ENCODE measurements at places on chromosomes 11 and 22.

DNA sequence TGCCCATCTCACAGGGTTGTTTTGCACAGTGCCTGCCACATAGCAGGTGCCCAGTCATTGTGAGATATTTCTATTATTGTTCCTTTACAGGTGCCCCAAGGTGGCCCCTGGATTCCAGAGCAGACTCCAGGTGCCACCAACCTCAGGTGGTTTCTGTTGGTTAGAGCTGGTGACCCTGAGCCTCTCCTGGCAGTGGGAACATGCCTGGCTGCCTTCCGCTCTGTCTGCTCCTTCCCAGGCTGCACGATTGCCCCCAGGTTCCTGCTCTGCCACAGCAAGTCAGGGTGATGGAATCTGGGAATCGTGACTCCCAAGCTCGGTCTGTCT, 12.6 kb upstream of the OMP start:
- DNase-seq: no peak

GRCh38 chr22:44273175-44273574, 39.6 kb downstream of the SHISAL1 start:
- no peak for DNase-seq

GRCh38 chr11:64658265-64658664, 64.7 kb downstream of the NRXN2 start:
- DNase-seq: no peak

DNA sequence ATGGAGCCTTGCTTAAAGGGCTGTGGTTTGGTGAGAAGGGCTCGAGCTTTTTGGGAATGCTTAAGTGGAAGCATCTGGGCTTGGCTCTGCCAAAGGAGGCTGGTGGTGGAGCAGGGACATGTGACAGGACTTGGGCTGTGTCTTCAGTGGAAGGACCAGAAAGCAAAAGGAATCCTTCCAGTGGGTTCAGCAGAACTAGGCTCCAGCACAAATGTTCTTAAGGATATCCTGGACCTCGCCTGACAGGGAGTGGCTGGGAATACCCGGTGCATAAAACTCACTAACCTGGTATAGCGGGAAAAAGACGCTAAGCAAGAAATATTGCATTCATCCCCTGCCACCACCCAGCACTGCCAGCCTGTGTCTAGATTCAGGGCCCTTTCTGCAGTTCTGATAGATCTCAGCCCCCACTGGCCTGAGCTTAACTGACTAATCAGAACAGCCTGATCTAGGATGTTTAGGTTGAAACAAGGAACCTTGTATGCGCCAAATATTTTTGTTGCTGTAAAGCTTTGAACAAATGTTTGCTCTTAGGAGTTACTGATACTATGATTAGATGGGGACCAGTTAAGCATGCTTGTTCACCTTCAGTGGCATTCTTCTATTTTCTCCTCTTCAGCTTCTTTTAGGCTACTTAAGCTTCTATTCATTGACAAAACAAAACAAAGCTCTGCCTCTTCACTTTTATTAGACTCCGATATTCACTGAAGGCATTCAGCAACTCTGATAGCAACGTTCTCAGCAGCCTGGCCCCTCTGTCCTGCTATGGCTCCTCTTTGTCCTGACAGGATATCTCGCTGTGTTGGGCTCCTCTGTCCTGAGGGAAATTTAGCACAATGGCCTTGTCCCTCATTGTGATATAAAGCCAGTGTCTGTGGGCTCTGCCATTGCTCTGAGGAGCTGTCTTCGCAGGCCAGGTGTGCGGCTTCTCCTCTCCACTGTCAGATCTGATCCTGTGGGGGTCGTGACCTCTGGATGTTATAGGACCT, 25.0 kb downstream of the PPFIBP2 start:
- no peak for DNase-seq

DNA sequence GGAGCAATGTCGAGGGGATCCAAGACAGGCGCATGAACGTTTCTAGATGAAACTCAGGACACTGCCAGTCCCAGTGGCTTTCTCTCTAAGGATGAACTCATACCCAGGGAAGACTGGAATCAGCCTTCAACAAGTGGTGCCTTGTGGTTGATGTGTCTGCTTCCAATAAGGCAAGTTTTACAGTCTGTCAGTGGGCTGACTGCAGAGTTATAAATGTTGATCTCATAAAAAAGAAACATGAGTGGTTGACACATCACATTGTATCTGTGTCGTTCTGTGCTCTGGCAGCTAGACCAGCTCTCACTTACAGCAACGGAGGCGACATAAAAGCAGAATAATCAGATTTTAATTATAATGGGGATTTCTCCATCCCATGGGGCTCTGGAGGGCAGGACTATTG, 96.7 kb downstream of the SNX19 start:
- DNase-seq: no peak

DNA sequence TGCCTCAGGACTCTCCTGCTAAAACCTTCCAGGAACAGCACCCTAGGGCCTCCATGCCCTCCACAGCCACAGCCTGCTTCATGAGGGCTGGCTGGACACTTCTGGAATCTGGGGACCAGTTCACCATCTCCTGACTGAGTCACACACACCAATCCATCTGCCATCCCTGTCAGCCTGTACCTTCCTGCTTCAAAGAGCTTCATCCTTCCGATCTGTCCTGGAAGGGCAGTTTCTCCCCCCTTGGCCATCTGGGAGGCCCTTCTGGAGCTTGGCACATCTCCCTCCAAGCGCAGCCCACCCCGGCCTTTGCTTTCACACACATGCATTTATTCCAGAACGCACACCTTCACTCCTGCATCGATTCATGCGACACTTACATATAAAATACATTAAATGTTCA, 13.0 kb downstream of the APBB1 start:
- no peak for DNase-seq

- no peak for DNase-seq
Observed at GRCh38 chr11:60928563-60929001, 4.3 kb downstream of the TMEM132A start.

DNA sequence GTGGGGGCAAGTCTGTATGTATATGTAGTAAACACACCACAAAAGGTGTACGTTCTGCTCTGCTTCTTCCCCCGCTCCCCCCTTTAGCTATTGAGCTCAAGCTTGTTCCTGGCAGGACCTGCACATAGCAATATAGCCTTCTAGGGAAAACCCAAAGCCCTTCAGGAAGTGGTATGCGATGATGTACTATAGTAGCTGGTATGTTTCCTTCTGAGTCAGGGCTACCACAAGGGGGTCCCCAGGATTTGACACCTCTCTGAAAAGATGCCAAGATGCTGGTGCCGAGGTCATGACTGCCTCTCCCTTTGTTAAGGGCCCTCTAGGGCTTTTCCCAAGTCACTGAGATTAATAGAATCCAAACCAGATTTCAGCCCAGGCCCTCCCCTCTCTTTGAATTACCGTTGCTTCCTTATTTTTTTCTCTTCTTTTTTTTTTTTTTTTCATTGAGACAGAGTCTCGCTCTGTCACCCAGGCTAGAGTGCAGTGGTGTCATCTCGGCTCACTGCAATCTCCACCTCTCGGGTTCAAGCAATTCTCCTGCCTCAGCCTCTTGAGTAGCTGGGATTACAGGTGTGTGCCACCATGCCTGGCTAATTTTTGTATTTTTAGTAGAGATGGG, 268.4 kb downstream of the ETS1 start:
- DNase-seq: no peak

DNA sequence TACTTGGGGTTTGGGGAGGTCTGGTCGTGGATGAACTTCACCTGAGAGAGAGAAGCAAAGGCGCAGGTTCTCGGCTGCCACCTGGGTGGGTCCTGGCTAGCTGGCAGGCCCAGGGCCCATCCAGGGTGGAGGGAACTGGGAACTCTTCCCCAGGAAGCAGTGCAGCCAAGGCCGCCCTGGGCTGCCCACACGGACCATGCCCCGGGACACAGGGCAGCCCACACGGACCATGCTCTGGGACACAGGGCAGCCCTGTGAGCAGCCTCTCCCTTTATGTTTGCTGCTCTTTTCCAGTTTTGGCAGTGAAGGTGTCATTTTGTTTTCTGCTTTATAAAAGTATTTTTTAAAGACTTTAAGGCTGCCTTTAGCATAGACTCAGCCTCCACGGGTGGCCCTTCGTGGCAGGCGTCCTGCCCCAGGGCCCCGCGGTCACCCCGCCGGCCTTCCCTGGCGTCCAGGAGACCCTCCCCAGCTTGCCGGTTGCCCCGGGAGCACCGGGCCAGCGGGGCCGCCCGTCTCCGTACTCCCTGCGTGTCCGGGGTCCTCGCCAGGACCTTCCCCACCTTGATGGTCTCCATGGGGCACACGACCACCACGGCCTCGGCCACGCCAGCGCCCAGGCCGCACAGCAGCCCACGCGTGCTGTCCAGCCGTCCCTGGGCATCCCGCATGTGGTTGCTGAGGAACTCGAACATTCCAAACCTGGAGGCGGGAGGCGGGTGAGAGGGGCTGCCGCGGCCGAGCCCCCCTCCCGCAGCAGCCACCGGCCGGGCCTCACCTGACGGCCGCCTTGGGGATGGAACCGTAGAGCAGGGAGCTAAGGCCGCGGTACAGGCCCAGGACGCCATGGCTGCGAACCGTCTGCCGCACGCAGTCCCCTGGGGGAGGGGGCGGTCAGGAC, 1.1 kb downstream of the SLC25A1 start:
- DNase-seq: no peak

- DNase-seq: no peak
Observed at GRCh38 chr22:30260682-30261081, 6.0 kb downstream of the OSM start.

DNA sequence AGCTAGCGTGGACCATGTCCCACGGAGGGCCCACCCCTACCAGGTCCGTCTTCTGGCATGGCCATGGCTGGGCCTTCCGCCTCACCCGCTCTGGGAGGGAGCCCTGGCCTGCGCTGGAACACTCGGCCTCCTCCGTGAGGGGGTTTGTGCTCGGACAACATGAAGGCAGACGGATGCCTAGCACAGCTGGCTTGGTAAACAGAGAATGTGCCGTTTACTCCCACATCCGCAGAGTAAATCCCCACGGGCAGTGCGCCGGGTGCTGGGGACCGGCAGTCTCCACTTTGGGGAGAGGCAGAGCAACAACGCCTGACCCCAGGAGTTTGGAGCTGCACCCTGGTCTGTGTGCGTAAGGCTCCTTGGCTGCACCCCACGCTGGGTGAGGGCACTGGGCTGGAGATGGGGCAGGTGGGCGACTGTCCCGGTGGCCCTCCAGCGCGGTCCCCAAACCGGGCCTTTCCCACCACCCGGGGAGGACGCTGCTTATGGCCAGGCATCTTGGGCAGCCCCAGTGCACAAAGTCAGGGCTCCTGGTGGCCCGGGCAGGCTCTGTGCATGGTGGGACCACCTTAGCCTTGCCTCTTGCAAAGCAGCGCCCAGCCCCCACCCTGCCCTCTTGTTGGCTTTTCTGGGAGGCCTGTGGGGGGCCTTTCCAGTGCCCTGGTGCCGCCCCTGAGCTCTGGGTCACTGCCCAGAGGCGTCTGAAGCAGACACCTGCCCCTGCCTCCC, 30.7 kb upstream of the MUC5AC start:
- DNase-seq: no peak

DNA sequence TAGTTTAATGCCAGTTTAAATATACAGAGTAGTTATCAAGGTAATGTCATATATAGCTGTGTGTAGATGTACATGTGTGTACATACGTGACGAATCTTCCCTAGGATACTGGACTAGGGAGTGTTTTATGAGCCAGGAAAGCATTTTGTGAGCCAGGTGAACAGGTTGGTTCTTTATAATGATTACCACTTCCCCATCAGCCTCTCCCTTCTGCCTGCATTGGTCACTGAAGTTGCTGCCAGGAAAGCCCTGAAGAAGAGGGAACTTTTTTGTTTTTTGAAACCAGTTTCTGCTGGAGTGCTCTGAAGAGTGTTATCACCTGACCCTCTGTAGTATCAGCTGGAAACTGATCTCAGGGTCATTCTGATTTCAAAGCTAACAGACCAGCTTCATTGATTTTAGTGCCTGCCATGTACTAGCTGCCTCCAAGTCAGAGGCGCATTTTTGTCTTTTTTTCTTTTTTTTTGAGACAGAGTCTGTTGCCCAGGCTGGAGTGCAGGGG, 14.2 kb upstream of the ST14 start:
- DNase-seq: no peak

DNA sequence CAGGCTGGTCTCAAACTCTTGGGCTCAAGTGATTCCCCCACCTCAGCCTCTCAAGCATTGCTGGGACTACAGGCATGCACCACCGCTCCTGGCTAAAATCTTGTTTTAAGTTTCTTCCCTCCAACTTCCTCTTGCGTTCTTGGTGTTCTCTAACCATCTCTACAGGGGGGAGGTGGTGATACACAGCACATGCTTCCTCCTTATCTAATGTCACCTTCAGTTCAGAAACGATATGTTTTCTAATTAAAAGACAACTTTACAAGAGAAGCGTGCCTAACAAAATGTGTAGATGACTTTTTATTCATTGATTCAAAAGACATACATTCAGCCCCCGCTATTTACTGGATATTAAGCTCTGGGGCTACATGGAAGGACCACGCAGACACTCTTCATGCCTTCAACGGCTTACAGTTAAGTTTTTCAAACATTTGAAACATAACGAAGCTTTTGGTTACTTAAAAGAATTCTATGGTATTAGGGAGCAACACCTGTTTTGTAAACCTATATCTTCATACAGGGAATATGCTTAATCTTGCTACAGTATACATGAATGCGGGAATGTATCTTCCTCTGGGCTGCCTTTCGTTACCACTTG, 933 bp upstream of the DLAT start:
- no peak for DNase-seq

- DNase-seq: no peak
Observed at GRCh38 chr11:95682552-95682951, 107.0 kb downstream of the FAM76B start.

DNA sequence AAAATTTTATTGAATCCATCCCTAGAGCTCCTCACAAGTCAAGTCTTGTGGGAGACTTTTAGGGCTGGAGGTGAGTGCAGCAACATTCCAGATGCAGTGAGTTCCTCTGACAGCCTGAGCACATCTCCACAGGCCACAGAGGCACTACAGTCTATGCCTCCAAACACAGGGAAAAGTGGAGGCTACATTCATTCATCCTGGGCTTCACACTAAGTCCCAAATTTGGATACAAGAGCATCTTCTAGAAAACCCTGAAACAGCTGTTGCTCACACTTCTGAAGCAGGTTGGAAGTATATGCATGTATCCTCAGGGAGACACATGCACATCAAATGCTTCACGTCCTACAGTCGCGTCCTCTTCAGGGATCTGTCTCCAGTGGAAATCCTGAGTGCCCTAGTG, 1.2 kb downstream of the CD3D start:
- DNase-seq: no peak

GRCh38 chr11:115699733-115700132, 195.5 kb upstream of the CADM1 start:
- DNase-seq: no peak

- DNase-seq: no peak
Observed at GRCh38 chr11:69039501-69039900, 9.2 kb upstream of the TPCN2 start.

DNA sequence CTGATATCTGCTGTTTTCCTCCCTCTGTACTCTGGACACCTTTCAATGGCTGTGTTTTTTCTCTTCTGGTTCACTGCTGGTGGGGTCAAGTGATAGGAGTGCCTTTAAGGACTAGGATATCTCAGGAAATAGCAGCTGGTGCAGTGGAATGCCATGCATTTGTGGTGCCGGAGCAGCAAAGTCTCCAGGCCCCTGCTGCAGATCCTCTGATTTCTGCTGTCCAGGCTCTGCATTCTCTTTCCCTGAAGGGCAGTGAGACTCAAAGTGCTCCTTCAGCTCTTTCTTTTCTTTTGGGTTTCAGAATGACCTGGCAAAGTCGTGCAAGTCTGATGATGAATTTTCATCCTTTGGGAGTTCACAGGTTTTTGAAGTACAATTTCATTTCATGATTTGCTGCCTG, 774.3 kb downstream of the FAM181B start:
- DNase-seq: no peak

All from stimulated activated CD4-positive, alpha-beta T cell treated with anti-CD3 and anti-CD28 coated beads, TNF-alpha, amount 100 ng/mL, for 1 hour (primary cell).